ENCODE measurements at places on chromosomes 12 and 14.

- no peak for DNase-seq
Measured at GRCh38 chr12:75577812-75578211, 66.4 kb upstream of the KRR1 start.

- no peak for DNase-seq
Measured at GRCh38 chr14:34742270-34743115, 28.1 kb upstream of the CFL2 start.

DNA sequence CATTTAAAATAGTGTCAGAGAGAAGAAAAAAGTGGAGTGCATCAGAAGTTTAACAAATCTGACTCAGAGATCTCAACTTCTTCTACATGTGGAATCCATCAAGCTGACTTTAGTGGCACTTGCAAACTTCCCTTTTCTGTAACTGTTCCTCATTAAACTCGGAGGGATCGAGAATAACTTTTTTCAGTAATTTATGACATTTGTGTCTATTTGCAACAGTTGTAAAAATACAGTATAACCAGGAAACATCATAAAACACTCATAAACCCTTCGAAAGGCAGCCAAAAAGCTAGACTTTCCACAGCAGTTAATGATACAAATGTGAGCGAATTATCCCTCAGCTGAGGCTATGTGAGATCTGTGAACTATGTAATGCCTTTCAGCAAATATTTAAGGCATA, 1936.8 kb upstream of the SEL1L start:
- no peak for DNase-seq

DNA sequence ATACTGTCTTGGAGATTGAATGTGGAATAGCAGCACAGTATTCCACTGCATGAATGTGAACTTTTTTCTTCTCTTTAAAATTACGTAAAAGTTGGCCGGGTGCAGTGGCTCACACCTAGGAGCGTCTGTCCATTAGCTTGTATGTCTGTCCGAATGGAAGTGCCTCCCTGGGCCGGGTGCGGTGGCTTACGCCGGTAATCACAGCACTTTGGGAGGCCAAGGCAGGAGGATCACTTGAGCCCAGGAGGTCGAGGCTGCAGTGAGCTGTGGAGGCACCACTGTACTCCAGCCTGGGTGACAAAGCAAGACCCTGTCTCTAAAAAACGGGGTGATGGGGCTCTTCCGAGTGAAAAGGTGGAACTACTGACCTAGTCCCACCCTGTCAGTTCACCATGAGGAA, 22.6 kb upstream of the VSX2 start:
- no peak for DNase-seq

DNA sequence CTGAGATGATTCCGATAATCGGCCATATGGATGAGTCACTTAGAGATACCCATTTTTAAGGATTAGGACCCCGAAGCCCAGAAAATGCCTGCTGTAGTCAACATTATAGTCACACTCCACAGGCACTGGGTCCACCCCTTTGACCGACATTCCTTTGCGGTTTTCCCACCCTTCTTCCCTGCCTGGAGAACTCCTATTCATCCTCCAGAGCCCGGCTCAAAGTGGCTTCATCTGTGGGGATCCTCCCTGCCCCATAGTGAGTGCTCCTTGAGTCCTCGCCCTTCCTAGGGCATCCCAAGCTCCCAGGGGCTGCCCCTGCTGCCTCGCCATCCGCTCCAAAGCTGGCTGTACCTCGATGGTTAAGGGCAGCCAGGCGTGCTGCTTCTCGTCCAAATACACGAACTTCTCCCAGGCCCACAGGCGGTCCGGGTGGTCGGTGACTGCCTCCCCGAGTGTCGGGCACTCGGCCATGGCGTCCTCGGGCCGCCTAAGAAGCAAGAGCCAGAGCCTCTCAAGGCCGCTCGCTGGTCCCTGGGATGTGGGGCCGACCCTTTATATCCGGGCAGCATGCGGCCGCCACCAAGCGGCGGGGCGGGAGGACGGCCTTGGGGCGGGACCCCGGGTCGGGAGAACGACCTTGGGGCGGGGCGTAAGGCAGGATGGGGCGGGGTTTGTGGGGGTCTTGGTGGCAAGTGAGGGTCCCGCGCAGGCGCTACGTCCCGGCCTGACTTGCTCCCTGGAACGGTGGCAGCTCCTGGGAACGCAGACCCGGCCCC, at the start of gene TCL1A:
TSS of gene TCL1A (minus strand) at position 530 of the 776 bp plus-strand sequence. CDS start at position 471, 59 bp downstream.
- DNase-seq = no peak

- DNase-seq = no peak
Measured at GRCh38 chr12:67797185-67797741, 148.7 kb downstream of the DYRK2 start.

DNA sequence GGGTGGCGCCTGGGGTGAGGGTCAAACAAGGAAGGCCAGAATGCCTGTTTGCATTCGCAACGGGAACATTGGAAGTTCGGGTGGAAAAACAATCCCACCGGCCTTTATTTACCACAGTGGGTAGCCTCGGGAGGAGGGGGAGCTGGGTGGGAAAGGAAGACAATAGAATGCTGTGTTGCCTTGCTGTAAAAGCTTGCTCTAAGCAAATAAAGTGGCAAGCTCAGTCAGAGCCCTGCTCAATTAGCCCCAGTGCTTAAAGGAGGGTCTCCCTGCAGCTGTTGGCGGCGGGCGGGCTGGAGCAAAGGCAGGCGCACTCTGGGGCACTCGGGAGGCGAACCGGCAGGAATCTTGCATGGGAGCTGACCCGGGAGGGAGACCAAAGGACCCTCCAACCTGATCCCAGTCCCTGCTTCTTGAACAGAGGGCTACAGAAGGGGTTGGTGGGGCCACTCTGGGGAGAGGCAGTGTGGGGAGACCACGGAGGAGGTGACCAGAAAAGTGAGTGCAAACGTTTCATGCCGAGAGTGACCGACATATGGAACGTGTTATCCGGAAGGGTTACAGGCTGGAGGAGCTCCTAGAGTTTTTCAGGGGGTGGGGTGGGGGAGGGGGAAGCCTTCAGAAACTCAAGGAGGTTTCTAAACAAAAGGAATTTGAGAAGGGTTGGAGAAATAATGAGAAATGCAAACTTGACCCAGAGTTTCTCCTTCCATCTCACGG, 48.5 kb downstream of the NTF3 start:
- no peak for DNase-seq

DNA sequence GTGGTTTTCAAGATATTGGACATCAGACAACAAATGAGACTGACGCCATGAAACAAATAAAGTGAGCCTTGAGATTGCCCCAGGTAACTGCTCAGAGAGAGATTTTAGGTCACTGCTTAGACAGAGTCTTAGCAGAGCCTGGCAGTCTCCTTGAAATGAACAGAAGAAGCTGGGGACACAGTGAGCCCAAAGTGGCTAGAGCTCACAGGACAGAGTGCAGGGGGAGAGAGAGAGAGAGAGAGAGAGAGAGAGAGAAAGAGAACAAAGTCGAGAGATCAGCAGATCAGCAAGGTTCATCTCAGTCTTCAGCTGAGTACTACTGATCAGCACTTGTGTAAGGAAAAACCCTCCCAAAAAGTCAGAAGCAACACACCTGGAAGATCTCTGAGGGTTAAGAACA, 147.4 kb downstream of the RMST start:
- no peak for DNase-seq

Data from ACHN (cell line).